Left hindlimb (tissue), 1 donor: ENCODE measurements at places on chromosomes 7 and 10.
A peak's percentile ranks its signal among the peaks of the same experiment; 100 is the strongest.

DNA sequence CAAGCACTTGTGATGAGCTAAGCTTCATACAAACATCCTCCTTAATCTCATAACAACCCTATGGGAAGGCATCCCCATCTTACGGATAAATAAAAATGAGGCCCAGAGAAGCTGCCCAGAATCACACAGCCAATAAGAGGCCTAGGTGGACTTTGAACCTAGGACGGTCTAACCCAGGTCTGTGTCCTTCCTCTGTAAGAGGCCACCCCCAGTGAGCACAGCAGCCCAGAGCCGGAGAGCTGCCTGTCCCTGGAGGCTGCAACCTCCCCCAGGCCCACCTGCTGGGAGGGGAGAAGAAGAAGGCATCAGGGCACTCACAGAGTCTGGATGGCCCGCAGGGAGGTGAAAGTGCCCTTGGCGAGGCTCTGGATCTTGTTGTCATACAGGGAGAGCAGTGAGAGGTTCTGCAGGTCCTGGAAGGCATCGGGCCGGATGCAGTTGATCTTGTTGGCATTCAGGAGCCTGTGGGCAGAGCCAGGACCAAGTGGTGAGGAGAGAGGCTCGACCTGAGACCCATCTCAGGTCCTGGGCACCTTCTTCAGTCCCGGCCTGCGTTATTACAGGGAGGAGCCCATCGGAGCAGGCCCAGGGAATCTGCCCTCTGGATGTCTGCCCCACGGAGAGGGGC is 129.6 kb downstream of the SLIT1 start:
- DNase-seq: no peak

- no peak for DNase-seq
These were observed 19.0 kb downstream of the MDH2 start for GRCh38 chr7:76066716-76067503.

DNA sequence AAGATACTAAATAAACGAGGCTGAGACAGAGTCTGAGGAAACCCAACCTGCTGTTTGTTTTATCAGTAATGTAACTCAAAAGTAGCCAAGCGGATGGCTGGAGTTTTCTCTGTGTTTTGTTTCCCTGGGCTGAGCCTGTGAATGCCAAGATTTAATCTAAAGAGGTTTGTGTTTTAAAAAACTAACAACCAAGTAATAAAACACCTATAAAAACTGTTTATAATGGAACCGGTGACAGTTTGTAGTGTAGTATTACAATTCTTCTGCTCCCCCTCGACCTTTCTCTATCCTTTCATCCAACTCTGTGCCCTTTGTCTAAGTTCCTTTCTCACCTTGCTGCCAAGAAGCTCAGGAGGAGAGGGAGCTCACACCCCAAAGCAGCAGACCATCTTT is 2.6 kb upstream of the KAT6B start:
- DNase-seq: no peak

DNA sequence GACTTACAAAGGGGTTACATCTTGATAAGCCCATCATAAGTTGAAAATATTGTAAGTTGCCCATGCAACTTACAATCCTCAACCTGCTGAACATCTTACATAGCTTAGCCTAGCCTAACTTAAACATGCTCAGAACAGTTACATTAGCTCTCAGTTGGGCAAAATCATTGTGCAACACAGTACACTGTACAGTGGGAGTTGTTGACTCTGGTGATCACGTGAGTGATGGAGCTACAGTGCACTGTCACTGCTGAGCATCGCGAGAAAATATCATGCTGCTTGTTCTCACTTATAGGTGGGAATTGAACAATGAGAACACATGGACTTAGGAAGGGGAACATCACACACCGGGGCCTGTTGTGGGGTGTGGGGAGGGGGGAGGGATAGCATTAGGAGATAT is 214.9 kb upstream of the ZMIZ1 start:
- DNase-seq: no peak

DNA sequence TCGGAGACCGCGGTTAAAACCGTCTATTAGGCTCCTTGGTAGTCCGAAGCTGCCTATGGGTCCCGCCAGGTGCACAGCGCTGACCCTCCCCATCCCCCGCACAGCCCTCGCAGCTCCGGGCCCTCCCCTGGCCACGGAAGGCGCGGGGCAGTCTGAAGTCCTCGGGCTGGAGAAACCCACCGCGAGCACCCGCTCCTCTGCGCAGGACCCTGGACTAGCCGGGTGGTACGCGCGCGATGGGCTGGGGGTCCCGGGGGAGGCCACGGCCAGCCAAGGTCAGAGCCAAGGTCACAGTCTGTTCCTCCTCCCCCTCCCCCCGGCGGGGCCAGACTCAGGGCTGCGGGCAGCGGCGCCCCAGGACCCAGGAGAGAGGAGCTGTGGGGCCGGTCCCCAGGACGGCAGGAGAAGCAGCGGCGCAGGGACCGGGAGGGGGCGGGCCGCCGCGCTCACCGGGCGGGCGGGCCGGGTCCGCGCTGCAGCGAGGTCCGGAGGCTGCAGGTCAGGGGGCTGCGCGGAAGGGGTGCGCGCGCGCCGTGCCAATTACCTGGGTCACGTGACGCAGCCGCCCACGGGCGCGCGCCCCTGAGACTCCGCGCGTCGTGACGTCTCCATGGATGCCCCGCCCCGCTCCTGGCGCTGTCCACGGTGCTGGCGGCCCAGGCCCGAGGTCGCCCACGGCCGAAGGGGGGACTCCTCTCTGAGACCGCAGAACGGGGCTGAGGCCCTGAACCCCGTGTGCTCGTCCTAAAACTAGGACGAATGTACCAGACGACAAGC is at the start of gene OGDHL:
Gene OGDHL, minus strand, starts transcription at position 535 of the 777 bp plus-strand sequence. CDS start 3,731 bp downstream, outside the sequence.
- DNase-seq: peak; percentile 66

DNA sequence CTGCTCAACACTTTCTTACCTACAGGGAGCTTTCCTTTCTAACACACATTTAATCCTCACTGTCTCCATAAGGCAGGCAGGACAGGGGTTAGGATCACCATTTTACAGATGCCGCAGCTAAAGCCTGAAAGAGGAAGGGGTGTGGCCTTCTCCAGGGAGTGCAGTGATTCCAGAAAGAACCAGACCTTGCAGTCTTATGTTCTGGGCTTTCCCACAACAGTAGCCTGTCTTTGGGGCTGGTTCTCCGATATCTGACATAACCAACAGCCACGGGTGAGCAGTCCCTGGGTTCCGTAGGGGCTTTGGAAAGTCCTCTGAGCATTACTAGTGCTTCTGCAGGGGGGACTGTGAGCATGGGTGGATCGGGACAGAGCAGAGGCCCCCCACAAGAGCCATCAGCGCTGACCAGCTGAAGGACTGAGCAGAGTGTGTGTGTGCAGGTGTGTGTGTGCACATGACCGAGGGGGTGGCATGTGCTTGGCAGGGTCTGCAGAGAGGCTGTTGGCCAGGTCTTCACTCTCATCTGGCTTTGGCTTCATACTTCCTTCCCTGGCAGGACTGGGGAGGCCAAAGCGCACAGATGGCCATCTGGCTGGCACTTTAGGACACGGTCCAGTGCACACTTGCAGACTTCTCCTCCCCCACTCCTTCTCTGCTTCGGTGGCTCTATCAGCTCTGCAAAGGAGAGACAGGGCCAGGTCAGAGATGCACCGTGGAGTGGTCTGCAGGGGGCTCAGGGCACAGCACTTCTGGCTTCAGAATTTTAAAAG is 400.3 kb downstream of the RPS24 start:
- DNase-seq: peak; percentile 31

GRCh38 chr10:21694631-21695030 is 160.6 kb downstream of the MLLT10 start:
- DNase-seq: no peak

DNA sequence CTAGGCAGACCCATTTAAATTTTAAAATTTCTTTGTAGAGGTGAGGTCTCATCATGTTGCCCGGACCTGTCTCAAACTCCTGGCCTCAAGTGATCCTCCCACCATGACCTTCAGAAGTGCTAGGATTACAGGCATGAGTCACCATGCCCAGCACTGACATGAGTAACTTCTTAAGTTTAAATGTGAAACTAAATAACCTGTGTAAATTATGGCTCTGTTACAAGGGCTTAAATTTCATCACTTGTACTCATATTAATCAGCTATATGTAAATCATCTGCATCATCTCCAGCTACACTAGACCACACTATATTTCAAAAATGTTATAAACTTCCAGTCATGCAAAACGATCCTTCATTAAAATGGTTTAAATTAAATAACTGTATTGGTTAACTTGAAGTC is 56.1 kb downstream of the ATAD1 start:
- no peak for DNase-seq

DNA sequence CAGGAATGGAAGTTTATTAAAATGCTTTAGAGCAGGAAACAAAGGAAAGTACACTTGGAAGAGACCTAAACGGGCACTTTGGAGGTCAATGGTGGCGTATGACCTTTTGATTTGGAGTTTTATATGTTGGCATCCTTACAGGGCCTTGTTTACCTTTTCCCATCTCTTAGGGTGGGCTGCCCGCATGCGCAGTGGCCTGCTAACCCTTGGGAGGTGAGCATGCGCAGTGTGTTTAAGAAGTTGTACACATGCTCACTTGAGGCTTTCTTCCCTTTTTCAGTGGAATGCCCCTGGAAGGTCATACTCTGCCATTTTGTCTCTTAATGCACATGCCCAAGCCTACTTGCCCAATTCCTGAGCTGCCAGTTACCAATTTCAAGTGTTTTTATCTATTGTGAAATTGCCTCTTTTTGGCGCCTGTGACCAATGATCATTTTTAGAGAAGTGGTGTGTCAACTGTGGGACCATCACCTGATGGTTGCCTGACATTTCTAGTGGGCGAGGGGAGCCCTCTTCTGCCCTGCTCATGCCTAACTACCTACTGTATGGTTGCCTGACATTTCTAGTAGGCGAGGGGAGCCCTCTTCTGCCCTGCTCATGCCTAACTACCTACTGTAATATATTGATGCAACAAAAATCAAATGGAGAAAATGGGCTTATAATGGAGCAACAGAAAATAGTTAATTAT is 138.0 kb downstream of the PPP1R9A start:
- no peak for DNase-seq

GRCh38 chr10:59971915-59972314 is 65.6 kb upstream of the CCDC6 start:
- no peak for DNase-seq

GRCh38 chr10:86944907-86945306 is 12.5 kb downstream of the MMRN2 start:
- no peak for DNase-seq

- peak; percentile 50 for DNase-seq
These were observed at the start of gene TFPI2 for GRCh38 chr7:93890464-93891068. Gene TFPI2 (minus strand): TSS chr7:93890753. CDS start chr7:93890678, 75 bp downstream.

- no peak for DNase-seq
These were observed 67.5 kb upstream of the EFCAB10 start for GRCh38 chr7:105648561-105649401.

- DNase-seq: no peak
These were observed 23.1 kb downstream of the SPAM1 start for GRCh38 chr7:123948136-123948535.
